T-helper 2 cell (primary cell): ENCODE measurements at places on chromosomes 11 and 22.

- no peak for DNase-seq
These were observed 318.7 kb downstream of the TMEM135 start for GRCh38 chr11:87356428-87356827.

DNA sequence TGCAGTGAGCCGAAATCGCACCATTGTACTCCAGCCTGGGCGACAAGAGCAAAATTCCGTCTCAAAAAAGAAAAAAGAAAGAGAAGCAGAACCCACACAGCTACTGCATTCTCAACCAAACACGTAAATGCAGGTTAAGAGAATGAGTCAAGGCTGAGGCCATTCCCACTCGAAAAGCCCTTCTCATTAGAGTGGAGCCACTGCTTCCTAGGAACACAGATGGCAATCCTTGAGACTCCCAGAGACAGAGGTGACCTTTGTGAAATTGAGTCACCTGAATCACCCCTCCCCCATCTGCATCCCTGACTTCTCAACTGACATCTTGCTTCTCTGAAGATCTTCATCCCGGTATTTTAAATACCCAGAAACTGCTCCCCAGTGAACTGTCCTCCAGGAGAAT, 8.2 kb downstream of the PACSIN2 start:
- no peak for DNase-seq

DNA sequence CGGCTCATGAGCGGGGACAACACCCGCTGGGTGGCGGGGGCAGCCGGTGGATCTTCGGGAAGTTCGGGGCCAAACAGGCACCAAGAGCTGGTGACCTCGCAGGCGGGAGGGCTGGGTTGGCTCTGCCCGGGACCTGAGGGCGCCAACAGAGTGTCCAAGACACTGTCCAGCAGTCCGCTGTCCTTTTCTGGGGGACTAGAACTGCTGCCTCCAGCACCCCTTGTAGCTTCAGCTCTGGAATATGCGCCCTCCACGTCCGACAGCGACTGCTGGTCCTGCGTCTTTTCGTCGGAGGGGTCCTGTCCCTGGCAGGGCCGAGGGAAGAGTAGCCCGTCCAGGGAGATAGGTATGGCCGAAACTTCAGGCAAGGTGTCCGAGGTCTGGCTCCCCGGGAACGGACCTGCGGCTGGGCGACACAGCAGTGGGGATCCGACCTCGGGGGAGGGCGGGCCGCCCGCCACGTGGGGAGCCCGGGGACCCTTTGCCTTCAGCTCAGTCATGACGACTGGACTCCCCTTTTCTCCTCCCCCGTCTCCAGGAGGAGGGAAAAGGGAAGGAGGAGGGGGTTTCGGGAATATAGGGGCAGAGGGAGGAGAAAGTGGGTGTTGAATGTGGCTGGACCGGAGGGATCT, 926 bp downstream of the PGR start:
- DNase-seq: no peak

GRCh38 chr11:18853086-18853720, 61.6 kb upstream of the PTPN5 start:
- DNase-seq: no peak

GRCh38 chr22:32627091-32627490, 152.5 kb downstream of the FBXO7 start:
- DNase-seq: no peak
